ENCODE measurements at places on chromosomes 7 and 10.

DNA sequence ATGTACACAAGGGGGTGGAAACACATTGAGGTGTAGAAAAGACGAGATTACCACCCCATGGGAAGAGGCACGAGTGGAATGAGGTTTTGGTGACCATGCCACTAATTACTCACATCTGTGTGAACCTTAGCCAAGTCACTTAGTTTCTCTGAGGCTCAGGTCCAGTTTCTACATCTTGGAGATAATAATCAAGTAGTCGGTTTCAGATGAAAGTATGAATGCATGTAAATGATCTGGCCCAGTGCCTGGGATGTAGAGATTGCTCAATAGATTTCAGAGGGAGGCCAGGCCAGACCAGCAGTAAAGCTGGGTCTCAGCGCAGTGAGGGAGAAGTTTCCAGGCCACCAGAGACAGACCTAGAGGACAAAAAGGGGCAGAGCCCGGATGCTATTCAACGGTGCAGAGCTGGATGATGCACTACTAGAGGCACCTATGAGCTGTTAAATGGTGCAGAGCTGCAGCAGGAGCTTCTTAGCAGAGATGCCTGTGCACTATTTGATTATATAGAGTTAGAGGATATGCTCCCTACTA is 725.1 kb downstream of the GRID1 start:
- no peak for DNase-seq

GRCh38 chr10:96267234-96267705 is 4.1 kb downstream of the BLNK start:
- no peak for DNase-seq

DNA sequence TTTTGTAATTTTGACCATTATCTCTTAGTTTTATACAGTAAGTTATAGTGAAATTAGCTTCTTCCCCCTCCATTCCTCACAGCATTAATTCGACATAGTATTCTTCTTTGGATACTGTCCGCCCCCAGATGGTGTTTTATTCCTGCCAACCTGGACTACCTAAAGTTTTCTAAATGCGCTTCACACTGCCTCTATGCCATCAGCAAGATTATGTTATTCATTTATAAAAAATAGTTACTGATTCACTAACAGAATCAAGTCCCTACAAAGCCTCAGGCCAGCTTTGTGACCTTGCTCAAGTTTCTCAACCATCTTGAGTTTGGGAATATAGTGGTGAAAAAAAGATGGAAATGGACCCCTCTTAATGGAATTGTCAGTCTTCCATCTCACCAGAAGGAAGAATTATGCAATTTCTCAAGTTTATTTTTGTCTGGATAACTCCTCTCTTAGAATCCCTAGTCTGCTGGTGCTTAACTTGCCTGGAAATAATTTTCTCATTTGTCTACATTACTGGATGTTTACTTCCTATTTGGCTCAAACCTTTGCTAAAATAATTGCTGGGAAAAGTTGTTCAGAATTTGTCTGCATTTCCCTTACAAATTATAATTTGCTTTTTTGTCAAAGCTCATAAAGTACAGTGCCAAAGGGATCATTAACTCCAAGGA is 16.7 kb upstream of the FGL2 start:
- no peak for DNase-seq

DNA sequence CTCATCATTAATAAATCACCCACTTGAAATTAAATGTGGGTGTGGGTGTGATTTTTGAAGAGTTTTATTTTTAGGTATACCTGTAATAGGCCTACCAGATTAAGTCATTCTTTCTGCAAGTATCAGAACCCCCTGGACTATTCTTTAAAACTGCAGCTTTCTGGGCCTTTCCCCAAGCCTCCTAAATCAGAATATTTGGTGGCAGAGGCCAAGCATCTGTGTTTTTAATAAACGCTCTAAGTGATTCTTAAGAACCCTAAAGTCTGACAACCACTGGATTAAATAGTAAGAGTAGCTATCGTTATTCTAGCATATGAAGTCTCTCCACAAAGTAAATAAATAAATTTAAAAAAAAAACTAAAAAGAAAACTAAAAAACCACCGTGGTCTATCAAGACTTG is 703.0 kb upstream of the NRP1 start:
- DNase-seq, result no peak

- DNase-seq, result no peak
Observed at GRCh38 chr7:5689118-5689517, 92.3 kb downstream of the RNF216 start.

DNA sequence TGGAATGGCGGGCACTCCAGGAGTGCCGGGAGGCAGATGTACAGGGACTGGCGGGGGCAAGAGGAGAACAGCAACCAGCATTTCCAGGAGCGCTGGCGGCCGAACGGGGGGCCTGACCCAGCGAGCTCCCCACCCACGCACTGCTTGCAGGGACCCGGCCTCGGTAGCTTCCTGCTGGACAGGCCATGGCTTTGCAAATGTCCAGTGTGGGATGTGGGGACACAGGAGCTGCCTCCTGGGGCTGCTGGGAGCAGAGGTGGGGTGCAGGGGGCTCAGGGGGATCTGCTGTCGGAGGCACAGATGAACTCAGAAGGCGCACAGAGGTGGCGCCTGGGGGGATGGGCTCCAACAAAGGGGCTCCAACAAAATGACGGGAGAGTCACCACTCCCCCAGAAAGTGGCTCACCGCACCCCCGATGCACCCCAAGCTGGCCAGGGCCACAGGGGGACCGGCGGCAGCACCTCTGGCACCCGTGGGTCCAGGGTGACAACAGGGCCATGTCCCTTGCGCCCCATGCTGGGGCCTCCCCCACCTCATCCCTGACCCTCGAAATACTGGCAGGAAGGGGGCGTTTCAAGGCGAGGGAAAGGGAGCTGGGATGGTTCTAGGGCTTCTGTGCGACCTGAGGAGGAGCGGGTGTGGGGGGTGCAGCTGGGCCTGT is 41.1 kb downstream of the AP5Z1 start:
- DNase-seq, result no peak
